SK-N-SH (cell line): ENCODE measurements at places on chromosomes 5 and 9.

- DNase-seq = no peak
These were observed 314.9 kb downstream of the NNT start for GRCh38 chr5:43917925-43918324.

- DNase-seq = no peak
These were observed 240.2 kb downstream of the FBXL17 start for GRCh38 chr5:108141676-108142075.

DNA sequence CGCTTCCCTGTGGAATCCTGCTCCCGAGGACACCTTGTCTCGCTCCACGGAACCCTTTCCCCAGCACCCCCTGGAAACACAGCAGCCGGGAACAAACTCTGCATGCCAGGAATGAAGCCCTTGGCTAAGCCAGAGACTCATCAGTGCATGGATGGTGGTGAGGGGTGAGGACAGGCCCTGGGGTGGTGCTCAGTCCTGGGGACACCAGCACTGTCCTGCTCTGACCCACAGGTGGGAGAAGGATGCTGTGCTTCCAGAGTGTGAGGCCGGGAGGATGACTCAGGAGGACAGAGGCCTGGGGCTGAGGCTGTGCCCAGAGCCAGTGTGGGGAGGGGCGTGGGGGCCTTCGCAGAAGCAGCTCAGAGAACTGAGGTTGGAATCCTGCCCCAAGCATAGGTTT, 11.2 kb upstream of the EGR1 start:
- no peak for DNase-seq

- DNase-seq = no peak
These were observed 1655.3 kb upstream of the C9orf72 start for GRCh38 chr9:29228558-29228957.

DNA sequence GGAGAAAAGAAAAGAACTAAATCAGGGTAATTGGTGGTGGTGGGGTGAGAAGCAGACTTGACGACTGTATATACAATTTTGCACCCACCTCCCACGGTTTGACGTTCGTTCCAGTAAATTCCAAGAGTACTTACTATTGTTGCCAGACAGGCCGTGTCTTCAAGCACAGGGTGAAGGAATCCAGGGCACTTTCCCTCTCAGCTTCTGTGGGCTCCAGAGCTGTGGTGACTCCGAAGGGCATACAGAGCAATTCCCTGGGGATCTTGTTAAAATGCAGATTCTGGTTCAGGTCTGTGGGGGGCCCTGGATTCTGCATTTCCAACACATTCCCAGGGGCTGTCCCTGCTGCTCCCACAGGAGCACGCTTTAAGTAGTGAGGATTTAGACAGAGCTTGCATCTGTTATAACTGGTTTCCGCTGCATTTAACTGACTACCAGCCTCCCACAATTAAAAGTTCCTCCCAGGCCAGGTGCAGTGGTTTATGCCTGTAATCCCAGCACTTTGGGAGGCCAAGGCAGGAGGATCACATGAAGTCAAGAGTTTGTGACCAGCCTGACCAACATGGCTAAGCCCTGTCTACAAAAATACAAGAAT, 49.3 kb upstream of the FANCC start:
- no peak for DNase-seq

DNA sequence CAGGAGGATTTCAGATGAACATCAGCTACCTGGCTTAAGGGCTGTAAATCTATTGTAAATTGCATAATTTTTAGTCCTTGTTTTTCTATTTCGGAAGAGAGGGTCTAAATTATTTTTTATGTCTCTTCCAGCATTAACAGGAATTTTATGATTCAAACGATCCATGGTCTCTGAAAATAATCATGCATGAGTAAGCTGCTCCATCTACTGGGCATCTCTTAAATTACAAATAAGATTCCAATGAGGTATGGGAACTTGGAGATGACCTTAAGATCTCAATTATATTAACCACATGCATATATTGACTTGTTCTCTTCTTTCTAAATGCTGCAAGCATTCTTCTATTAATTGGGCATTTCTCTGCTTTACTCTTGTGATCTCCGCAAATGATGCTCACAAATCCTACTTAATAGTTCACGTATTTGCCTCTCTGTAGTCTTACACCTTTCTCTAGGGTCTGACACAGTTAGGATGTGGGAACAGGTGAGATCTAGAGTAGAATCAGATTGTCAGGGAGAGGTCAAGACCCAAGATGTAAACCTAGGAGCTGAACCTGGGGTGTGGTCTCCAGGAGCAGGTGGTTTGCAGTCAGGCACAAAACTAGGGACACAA, 86.9 kb downstream of the NUDT12 start:
- DNase-seq = peak; percentile 9

DNA sequence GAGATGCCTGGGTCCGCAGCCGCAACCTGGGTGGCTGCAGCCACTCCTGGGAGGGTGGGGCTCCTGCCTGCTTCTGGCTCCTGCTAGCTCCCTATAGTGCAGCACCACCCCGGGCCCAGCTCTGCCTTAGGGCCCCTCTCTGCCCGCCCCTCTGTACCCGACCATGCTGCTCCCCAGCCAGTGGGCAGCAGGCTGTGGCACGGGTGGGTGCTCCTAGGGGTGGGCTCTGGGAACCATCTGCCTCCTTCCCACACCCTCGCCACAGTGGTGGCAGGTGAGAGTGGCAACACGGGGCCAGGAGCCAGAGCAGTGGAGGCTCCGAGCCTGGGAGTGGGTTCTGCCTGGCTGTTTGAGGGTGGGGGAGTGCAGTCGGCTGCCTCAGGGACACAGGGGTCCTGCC, 7.8 kb upstream of the MTMR12 start:
- no peak for DNase-seq

GRCh38 chr5:89930591-89931392, 478.8 kb downstream of the CETN3 start:
- no peak for DNase-seq

DNA sequence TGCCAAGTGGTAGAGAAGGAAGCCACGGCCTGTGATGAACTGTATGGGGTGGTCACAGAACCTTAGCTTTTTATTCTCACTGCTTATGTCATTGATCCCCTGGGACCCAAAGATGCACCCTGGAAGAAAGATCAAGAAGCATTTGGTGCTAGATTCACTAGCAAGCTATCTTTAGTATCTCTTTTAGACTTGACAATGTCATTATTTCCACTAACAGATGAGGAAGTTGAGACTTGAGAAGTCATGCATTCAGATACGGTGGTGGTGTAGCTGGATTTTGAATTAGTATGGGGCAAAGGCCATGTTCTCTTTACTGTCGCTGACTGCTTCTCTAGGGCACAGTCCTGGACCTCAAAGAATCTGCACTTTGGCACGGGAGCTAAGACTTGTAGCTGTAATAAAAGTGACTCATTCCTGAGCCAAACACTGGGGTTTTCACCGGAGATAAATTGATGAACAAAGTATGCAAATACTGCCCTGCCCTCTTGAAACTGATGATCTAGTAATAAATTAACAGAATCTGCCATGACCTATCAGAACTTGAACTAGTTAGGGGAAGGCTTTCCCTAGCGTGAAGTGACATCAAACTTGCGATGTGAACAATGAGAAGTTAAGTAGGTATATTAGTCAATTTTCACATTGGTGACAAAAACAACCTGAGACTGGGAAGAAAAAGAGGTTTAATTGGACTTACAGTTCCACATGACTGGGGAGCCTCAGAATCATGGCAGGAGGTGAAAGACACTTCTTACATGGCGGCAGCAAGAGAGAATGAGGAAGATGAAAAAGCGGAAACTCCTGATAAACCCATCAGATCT, 5.4 kb downstream of the GDA start:
- DNase-seq = no peak

GRCh38 chr5:127907907-127908306, 175.7 kb upstream of the SLC12A2 start:
- DNase-seq = no peak

- DNase-seq = no peak
These were observed 155.8 kb downstream of the DEPDC1B start for GRCh38 chr5:60544142-60544541.

- DNase-seq = no peak
These were observed 277.2 kb upstream of the ADRA1B start for GRCh38 chr5:159638954-159639559.

DNA sequence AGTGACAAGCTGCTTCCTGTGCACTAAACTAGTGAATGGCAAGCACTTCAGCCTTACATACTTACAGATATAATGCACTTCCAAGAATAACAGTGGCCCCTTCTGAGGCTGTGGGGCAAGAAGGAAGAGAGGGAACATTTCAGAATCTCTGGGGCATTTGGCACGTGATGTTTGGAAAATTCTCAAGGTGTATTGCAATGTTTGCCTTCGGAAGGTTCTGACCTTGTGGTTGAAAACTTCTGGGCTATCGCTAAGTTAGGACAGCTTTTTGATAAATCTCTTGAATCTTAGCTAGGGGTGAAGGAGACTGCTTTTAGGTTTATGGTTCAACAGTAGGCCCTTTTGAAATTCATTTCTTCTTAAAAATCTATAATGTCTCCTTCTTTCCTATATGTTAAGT, 7.1 kb upstream of the FGF10 start:
- no peak for DNase-seq

- DNase-seq = no peak
These were observed 112.2 kb downstream of the MRPL36 start for GRCh38 chr5:1687301-1687970.

- DNase-seq = no peak
These were observed 872.3 kb downstream of the MAT2B start for GRCh38 chr5:164377746-164378145.

- no peak for DNase-seq
These were observed 8.9 kb upstream of the DELE1 start for GRCh38 chr5:141914797-141915196.

GRCh38 chr5:15501091-15501791, 1.3 kb downstream of the FBXL7 start:
- DNase-seq = peak; percentile 69

DNA sequence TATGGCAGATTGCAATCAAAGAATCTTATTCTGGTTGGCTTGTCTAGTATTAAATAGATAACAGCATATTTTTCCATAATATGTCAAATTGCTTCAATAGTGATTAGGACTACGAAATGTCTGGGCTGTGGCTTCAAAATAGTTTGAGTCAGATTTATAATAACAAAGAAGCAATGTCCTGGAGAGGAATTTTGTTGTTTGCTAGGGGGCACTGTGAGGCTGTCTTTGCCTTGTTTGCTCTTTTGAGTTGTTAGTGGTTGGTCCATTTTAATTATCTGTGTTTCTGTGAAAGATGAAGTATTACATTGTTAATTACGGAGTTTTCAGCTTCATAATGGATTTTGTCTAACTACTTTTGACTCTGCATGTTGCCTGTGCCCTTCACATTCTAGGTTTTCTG, 713.6 kb downstream of the TLE4 start:
- DNase-seq = peak; percentile 1

- DNase-seq = no peak
These were observed 580.6 kb downstream of the PTPRD start for GRCh38 chr9:10032166-10032565.

GRCh38 chr9:84804951-84805694, 135.6 kb downstream of the NTRK2 start:
- DNase-seq = no peak

- no peak for DNase-seq
These were observed 96.7 kb downstream of the SNCAIP start for GRCh38 chr5:122408592-122409224.

GRCh38 chr5:1134478-1134877, 22.6 kb upstream of the SLC12A7 start:
- DNase-seq = no peak

DNA sequence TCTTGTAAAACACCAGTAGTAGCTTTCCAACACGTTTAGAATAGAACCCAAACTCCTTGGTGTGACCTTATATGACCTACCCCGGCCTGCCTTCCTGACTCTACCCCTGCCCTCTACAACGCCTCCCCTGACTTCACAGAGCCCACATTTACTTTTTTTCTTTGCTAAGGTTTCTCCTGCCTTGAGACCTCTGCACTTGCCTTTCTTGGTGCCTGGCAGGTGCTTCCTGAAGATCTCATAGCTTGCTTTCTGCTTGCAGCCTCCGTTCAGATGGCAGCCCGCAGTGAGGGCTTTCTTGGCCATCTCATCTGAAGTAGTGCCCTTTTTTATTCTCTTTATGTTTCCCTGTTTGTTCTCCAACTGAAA, 24.3 kb downstream of the NUP214 start:
- no peak for DNase-seq

GRCh38 chr9:131807144-131807983, 67.5 kb upstream of the RAPGEF1 start:
- DNase-seq = peak; percentile 77

DNA sequence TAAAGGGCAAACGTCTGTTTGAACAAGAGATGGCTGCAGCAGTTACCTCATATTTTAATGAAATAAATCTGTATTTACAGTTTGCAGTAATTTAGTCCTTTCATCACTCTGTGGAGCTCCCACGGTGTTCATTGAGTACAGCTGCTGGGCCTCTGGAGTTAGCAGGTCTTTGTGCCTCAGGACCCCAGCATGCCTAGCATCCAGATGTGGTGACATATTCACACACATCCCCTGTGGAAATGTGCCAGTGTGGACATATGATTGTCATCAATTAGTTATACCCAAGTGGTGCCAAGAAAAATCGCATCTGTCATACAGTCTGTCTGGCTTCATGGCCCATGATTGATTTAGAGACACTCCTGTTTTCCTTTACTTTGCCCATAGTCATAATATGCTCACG, 77.3 kb downstream of the NNT start:
- DNase-seq = peak; percentile 30

GRCh38 chr9:108850293-108850897, 5.4 kb downstream of the ACTL7B start:
- DNase-seq = no peak

DNA sequence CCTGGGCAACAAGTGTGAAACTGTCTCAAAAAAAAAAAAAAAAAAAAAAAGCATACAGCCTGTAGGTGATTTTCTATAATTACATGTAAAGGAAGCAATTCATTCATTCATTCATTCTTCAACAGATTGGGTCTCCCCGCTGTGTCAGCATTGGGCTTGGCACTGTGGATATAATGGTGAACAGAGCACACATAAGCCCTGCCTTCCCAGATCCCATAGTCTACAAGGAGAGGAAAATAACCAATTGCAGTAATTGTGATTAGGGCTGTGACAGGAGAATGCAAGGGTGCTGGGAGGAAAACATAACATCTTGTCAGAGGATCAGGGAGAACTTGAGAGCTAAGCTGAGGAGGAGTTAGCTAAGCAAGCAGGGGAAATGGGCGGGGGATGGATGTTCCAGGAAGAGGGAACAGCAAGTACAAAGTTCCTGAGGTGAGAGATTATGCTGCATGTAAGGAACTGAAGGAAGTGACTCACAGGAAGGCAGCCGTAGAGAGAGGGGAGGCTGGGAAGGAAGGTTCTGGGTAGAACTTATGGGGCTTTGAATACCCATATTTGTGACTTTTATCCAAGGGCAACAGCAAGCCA, 24.0 kb upstream of the KLF9 start:
- no peak for DNase-seq

DNA sequence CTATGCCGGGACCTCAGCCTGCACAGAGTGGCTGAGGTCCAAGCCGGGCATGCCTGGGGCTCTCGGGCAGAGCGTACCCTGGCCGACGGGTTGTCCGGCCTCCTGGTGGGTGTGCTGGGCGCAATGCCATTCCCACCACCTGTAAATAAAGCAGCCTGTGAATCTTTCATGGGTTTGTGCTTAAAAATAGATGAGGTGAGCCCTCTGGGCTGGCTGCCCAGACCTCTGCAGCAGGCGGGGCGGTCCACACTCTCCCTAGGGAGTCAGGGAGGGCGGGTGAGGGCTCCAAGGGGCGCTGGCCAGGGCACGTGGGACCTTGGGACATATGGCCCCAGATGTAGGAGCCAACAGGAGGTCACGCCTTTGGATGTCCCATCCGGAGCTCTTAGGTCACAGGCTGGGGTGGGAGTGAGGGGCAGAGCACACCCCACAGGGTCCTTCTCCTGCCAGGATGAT, 3.6 kb upstream of the AGPAT2 start:
- no peak for DNase-seq

- DNase-seq = no peak
These were observed 628.3 kb downstream of the DNAH5 start for GRCh38 chr5:13316176-13316575.

GRCh38 chr9:127201071-127201541, 63.5 kb upstream of the GARNL3 start:
- DNase-seq = no peak
